ENCODE measurements at places on chromosomes 13 and 19.

- DNase-seq: peak; percentile 35
These were observed 1074.3 kb upstream of the PCDH9 start for GRCh38 chr13:68304286-68304893.

- no peak for DNase-seq
These were observed 27.0 kb upstream of the CEACAM1 start for GRCh38 chr19:42555317-42555716.

GRCh38 chr13:47455626-47456025, 545.4 kb downstream of the SUCLA2 start:
- no peak for DNase-seq

GRCh38 chr13:112933649-112934048, 35.4 kb upstream of the MCF2L start:
- DNase-seq: no peak

- no peak for DNase-seq
These were observed 2.8 kb upstream of the CRYL1 start for GRCh38 chr13:20528452-20528851.

GRCh38 chr13:100497389-100497788, 91.2 kb downstream of the GGACT start:
- no peak for DNase-seq

DNA sequence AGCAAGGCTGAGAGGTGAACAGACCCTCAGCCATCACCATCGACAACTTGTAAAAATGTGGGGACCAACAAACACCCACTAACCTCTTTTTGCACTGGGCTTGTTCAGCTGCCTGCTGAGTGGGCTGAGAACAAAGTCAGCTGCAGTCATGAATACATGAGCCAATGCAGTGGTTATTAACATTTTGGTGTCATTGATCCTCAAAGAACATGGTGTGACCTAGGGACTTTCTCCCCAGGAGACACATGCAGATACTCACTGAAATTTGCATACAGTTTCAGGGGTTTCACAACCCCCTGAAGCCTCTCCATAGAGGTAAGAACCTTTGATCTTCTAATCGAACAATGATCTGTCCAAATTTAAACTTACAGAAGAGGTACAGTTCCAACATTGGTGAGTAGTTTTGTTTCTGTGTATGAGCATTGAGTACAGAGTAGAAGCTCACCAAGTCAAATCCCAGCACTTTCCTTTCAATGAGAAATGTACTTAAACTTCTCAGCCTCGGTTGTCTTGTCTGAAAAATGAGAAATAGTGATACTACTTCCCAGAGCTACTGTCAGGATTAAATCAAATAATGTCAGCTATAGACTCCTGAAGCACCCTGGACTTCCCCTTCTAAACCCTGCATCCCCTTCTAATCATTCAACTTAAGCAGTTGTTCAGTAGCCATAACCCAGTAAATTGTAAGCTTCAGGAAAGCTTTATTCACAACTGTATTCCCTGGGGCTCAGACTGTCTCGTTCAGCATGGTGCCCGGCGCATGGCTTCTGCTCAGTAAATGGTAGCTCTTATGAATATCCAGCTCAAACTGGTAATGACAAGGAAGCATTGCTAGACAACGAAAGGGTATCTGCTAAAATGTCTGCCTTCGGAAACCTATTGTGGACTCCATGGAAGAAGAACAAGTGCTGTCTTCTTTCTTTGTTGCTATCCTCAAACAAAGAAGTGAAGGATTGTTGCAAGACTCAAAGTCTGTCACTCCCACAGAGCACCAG, 148.7 kb downstream of the FOXO1 start:
- no peak for DNase-seq

DNA sequence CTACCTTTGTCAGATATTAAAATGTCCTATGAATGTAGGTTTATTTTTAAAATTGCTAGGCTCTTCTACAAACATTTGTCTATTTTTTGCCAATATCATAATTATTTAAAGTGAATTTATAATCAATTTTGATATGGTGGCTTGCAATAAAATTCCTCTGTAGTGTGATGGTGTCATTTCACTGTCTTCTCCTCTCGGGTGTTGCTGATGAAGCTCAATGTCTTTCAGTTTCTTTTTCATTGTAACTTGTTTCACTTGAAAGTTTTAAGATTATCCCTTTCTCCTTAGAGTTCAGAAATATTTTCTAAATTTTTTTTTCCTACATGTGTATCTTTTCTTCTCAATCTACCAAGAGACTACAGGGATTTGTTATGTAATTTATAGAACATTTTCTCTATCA, 267.1 kb upstream of the EDNRB start:
- DNase-seq: no peak

Measured in hematopoietic multipotent progenitor cell treated with erythropoietin and hydrocortisone succinate and interleukin-3 and kit ligand, for 8 days (in vitro differentiated cells).